ENCODE measurements at places on chromosomes 5 and 9. TPM values are rescaled to one million over a fixed set of nuclear protein-coding genes. Genes with fewer than 3 reads are reported as not detected.

The FOXD4L4 gene
- 0.11 TPM for total RNA-seq

The KLF4 gene
- total RNA-seq = 1.2 TPM

The CYLC2 gene
- not detected for total RNA-seq

The DAB2IP gene
- total RNA-seq = 0.28 TPM

The ZFP2 gene
- 0.37 TPM for total RNA-seq

The TPM2 gene
- total RNA-seq = 4.3 TPM

The GABRP gene
- total RNA-seq = not detected

The FABP6 gene
- not detected for total RNA-seq

The TXNDC8 gene
- total RNA-seq = not detected

The ACOT12 gene
- total RNA-seq = not detected

The FGF10 gene
- total RNA-seq = not detected

The TMOD1 gene
- total RNA-seq = 1.3 TPM

The BTNL9 gene
- total RNA-seq = not detected

The CERT1 gene
- 24.5 TPM for total RNA-seq

The SPINK6 gene
- not detected for total RNA-seq

The KCNV2 gene
- not detected for total RNA-seq

The FGFR4 gene
- 2.0 TPM for total RNA-seq

The SAXO1 gene
- not detected for total RNA-seq

The TMEM250 gene
- 28.8 TPM for total RNA-seq
